ENCODE measurements at places on chromosomes 5 and 9. TPM values are rescaled to one million over a fixed set of nuclear protein-coding genes. Genes with fewer than 3 reads are reported as not detected.

DNA sequence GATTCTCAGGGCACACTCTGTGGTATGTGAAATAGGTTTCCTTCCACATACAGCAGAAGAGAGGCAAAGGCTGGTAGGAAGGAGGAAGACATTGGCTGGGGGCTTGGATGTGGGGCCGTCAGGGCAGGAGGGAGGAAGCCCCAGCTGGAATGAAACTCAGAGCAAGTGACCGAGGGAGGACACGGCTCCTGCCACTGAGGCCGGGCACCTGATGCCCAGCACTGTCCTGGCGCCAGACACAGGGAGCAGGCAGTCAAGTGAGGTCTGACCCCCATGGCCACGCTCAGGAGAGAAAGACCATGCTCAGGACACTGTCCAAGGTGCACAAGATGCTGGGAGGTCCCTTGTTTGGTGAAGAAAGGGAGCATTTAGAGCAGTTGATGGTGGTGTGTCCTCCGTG is 245.5 kb downstream of the CACNA1B start:
- no peak overlapping the region for H3K4me3 ChIP-seq
- H3K36me3 ChIP-seq: no peaks in the 10 kb centered on the region
- no peaks in the 10 kb centered on the region for H3K27me3 ChIP-seq
- no peak overlapping the region for H3K27ac ChIP-seq
- no peaks in the 10 kb centered on the region for H3K4me1 ChIP-seq

DNA sequence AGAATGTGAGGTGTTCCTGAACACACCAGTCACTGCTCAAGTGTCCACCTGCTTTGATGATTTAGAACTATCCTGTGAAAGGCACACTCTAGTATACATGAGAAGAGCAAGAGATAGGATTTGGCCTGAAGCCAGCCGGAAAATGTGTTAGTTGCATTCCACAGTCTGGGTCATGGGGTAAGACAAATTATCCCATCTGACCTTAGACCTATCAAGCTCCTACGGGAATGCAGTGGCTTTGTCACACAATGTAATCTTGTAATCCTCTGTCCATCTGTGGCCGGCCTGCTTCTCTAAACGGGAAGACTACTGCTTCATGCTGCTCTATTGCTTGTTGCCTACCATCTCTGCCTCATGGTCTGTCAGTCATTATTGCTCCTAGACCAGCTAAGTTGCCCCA is 92.4 kb upstream of the PRRC1 start:
- no peak for DNase-seq
- no peak overlapping the region for H3K27ac ChIP-seq
- H3K4me1 ChIP-seq: no peaks in the 10 kb centered on the region
- H3K36me3 ChIP-seq: no peaks in the 10 kb centered on the region
- no peaks in the 10 kb centered on the region for H3K27me3 ChIP-seq

DNA sequence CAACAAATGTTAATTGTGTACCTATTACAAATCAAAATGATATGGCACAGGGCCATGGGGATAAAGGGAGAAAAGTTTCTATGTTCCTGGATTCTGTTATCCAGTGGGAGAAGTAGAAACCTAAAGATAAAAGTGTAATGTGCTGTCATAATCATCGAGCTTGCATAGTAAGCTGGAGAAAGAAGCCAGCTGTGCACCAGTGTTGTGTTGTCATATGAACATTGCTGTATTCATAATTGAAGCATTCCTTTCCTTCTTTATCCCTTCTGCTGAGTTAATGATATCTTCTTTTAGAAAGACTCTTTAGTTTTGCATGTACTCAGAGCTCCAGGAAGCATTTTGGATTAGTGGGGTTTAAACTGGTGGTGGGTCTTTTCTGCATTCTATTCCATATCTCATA is 39.5 kb downstream of the NTRK2 start:
- H3K36me3 ChIP-seq: no peaks in the 10 kb centered on the region
- peaks cover 3% of the 10 kb centered on the region for H3K4me1 ChIP-seq
- no peak for DNase-seq
- H3K27me3 ChIP-seq: no peaks in the 10 kb centered on the region

IRX2 gene
- total RNA-seq: not detected

SPINK1 gene
- not detected for total RNA-seq

DNA sequence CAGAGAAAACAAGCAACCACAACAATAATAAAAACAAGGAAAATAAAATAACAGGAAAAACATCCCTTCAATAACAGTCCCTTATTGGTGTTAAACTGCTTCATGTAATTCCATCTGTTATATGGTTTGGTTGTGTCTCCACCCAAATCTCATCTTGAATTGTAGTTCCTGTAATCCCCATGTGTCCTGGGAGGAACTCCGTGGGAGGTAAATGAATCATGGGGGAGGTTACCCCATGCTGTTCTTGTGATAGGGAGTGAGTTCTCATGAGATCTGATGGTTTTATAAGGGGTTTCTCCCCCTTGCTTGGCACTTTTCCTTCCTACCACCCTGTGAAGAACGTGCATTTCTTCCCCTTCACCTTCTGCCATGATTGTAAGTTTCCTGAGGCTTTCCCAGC is 369.8 kb downstream of the TMEM232 start:
- H3K36me3 ChIP-seq: no peaks in the 10 kb centered on the region
- DNase-seq: no peak
- H3K4me1 ChIP-seq: no peaks in the 10 kb centered on the region
- no peaks in the 10 kb centered on the region for H3K27me3 ChIP-seq

GRCh38 chr9:21744841-21745240 is 57.6 kb upstream of the MTAP start:
- no peak overlapping the region for H3K27ac ChIP-seq
- H3K4me1 ChIP-seq: no peaks in the 10 kb centered on the region
- no peak overlapping the region for H3K4me3 ChIP-seq
- peaks cover 4% of the 10 kb centered on the region for H3K27me3 ChIP-seq

DNA sequence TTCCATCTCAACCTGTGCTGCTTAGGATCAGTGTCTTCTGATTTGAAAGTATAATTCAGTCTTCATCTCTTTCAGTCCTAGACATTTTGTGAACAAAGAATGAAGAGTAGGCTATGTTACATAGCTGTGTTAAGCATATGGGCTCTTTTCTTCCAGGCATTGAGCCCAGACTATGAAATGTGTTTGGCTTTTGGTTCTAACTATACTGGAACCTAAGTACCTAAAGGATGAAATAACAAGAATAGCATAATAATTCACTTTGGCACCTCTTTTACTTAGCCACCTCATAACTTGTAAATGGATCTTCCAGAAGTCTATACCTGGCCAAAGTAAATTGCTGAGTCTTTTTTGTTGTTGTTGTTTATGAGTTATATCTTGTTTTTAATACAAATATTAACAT is 71.4 kb downstream of the SLF1 start:
- no peak for DNase-seq
- no peak overlapping the region for H3K27ac ChIP-seq
- no peaks in the 10 kb centered on the region for H3K4me1 ChIP-seq
- peaks cover 23% of the 10 kb centered on the region for H3K36me3 ChIP-seq

PTGDS gene
- total RNA-seq: 41.0 TPM

GRCh38 chr5:160516696-160517530 is 95.3 kb downstream of the PTTG1 start:
- H3K4me1 ChIP-seq: no peaks in the 10 kb centered on the region
- no peak overlapping the region for H3K4me3 ChIP-seq
- DNase-seq: no peak
- H3K27me3 ChIP-seq: no peaks in the 10 kb centered on the region
- H3K27ac ChIP-seq: no peak overlapping the region

INSL4 gene
- not detected for total RNA-seq

DBH gene
- 1.8 TPM for total RNA-seq

DNA sequence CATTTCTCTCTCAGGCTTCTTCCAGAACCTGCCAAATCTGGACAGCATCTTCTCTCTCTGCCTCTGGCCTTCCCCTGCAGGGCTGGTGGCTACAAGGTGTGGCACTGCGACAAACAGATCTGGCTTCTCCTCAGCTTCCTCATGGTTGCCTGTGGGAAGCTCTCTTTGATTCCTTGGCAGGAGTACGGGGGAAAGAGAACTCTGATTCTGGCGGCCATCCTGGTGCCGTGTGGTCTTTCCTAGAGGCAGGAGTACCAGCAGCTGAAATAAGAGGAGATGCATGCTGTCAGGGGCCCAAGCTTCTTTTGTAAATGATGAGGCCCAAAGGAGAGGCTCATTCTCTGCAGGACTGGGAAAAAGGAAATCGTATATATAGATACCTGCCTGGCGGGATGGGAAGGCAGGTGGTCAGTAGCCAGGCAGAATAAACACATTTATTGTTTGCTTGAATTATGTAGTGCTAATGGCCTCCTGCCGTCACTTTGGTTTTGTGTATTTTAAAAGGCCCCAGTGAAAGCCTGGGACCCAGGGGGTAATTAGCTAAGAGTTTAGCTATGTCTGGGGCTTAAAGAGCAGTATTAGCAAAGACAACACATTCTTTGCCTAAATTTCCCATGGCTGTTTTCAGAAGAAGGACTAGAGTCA is at the start of gene CER1:
Gene CER1, minus strand, starts transcription at position 343 of the 645 bp plus-strand sequence. Its CDS starts 61 bp downstream, at position 282.
- H3K4me1 ChIP-seq: no peaks in the 10 kb centered on the region
- no peak within 1 kb of the TSS for H3K27ac ChIP-seq
- no peaks in the 10 kb centered on the region for H3K27me3 ChIP-seq

GRCh38 chr9:113715086-113715485 is 161.0 kb upstream of the ZNF618 start:
- no peaks in the 10 kb centered on the region for H3K4me1 ChIP-seq
- no peak overlapping the region for H3K4me3 ChIP-seq
- H3K36me3 ChIP-seq: no peaks in the 10 kb centered on the region

DNA sequence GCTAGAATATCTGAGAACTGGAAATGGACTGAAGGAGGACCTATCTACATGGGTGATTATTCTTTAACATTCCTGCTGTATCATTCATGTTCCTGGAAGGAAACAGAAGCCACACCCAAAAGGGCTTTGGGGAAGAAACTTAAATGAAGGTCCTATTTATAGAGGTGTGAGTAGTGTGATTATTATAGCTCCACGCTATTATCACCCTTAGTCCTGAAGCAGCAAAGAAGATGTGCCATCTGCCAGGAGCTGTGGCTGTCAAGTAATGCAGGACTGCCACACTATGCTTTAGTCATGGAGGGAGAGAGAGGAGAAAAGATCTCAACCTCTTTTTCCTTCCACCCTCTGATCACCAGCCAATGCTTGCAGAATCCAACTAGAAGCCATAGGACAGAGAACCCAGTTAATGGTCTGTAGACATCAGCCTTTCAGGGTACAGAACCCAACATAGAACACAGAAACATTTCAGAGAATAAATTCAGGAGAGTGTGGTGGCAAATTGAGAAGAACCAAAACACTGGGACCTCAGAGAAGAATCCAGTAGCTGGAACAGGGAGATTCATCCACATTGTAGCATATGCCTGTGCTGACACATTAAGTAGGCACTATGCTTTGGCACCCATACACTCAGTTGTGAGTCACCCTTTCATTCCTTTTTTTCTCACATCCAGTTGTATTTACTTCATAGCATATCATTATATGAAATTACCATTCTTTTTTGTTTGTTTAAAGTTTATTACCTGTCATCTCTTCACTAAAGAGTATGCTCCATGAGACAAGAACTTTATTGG is 21.0 kb upstream of the RNF180 start:
- H3K27me3 ChIP-seq: no peaks in the 10 kb centered on the region
- H3K4me1 ChIP-seq: no peaks in the 10 kb centered on the region
- H3K4me3 ChIP-seq: no peak overlapping the region
- H3K36me3 ChIP-seq: no peaks in the 10 kb centered on the region

DIRAS2 gene
- not detected for total RNA-seq

DNA sequence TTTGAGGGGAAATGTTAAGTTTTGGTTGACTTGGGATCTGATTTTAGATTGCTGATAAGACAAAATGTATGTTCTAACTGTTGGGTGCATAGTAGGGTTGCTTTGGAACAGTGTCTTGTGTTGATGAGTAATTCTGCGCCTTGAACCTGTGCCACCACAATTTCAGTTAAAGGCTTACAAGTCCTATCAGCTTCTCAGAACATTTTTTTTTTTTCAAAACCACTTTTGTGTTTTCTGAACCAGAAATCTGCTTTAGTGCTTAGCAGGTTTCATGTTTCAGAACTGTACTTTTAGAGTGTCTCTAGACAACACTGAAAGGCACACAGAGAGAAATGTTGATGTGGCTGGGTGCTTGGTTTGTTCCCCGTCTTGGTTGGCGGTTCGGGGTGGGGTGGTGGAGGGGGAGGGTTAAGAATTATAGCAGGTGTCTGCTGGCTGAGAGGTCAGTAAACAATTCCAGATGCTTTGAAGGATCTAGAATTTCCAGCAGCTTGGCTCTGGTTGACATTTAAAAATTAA is 84.6 kb downstream of the ANKRD55 start:
- H3K36me3 ChIP-seq: no peaks in the 10 kb centered on the region
- H3K27ac ChIP-seq: peak overlapping the region; percentile 46
- H3K4me1 ChIP-seq: peaks cover 48% of the 10 kb centered on the region
- H3K4me3 ChIP-seq: no peak overlapping the region

DNA sequence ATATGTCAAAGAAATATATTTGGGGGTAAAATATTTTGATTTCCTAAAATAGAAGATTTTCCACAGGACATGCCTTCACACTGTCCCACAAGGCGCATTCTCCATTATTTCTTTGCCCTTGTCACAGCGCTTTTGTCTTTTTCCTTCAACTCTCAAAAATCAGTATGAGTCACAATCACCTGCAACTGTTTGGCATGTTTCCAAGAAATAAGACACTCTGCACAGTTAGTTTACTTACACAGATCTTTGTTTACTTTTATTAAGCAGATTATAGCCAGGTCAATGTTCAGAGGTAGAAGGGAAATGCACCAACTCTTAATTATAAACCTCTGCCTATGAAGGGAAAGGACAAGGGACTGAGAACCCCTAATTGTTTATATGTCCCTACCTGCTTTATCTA is 9.5 kb downstream of the CEMIP2 start:
- no peak overlapping the region for H3K27ac ChIP-seq
- peaks cover 29% of the 10 kb centered on the region for H3K4me1 ChIP-seq
- no peaks in the 10 kb centered on the region for H3K27me3 ChIP-seq
- no peaks in the 10 kb centered on the region for H3K36me3 ChIP-seq
- H3K4me3 ChIP-seq: no peak overlapping the region

HRCT1 gene
- not detected for total RNA-seq

GRCh38 chr5:100546001-100546400 is 10.8 kb downstream of the FAM174A start:
- H3K27me3 ChIP-seq: no peaks in the 10 kb centered on the region
- H3K27ac ChIP-seq: no peak overlapping the region
- peaks cover 4% of the 10 kb centered on the region for H3K36me3 ChIP-seq
- H3K4me1 ChIP-seq: peaks cover 3% of the 10 kb centered on the region

GRCh38 chr9:21611891-21612290 is 129.8 kb upstream of the IFNE start:
- H3K4me3 ChIP-seq: no peak overlapping the region
- no peaks in the 10 kb centered on the region for H3K27me3 ChIP-seq
- no peaks in the 10 kb centered on the region for H3K36me3 ChIP-seq

MAMDC2 gene
- not detected for total RNA-seq

EQTN gene
- not detected for total RNA-seq

GRCh38 chr9:86073839-86074238 is 25.5 kb downstream of the GOLM1 start:
- H3K4me3 ChIP-seq: no peak overlapping the region
- DNase-seq: no peak
- no peaks in the 10 kb centered on the region for H3K27me3 ChIP-seq
- no peak overlapping the region for H3K27ac ChIP-seq
- no peaks in the 10 kb centered on the region for H3K36me3 ChIP-seq
- no peaks in the 10 kb centered on the region for H3K4me1 ChIP-seq

- peak overlapping the region; percentile 38 for H3K4me3 ChIP-seq
- H3K27ac ChIP-seq: peak overlapping the region; percentile 34
- DNase-seq: peak; percentile 40
- H3K36me3 ChIP-seq: no peaks in the 10 kb centered on the region
- peaks cover 65% of the 10 kb centered on the region for H3K4me1 ChIP-seq
- H3K27me3 ChIP-seq: no peaks in the 10 kb centered on the region
Measured at GRCh38 chr9:135887585-135888050, 19.7 kb downstream of the CAMSAP1 start.

GRCh38 chr5:86875539-86875938 is 257.8 kb downstream of the COX7C start:
- H3K4me1 ChIP-seq: no peaks in the 10 kb centered on the region
- DNase-seq: no peak
- no peaks in the 10 kb centered on the region for H3K27me3 ChIP-seq
- no peaks in the 10 kb centered on the region for H3K36me3 ChIP-seq
- no peak overlapping the region for H3K4me3 ChIP-seq
